A172 (cell line): ENCODE measurements at places on chromosomes 6 and 20. TPM values are rescaled to one million over a fixed set of nuclear protein-coding genes. Genes with fewer than 3 reads are reported as not detected.

- no peak for DNase-seq
Measured at GRCh38 chr6:53162606-53163005, 14.0 kb upstream of the GCM1 start.

GRCh38 chr6:24720131-24720603 lies 1.2 kb upstream of the C6orf62 start:
- peak; percentile 21 for DNase-seq

DNA sequence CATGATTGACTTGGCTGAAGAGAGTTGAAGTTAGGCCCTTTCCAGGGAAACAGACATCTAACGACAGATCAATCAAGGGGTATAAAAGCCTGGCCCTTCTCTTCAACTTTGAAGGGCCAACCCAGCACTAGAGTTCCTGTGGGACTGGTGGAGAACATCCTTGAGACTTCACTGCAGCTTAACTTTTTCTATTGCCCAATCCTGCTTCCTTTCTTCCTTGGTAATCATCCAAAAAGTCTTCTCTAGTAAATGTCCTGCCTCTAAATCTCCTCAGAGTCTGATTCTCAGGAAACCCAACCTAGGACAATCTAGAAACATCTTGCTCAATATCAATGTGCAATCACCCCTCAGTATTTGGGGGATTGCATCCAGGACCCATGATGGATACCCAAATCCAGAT lies 1.9 kb downstream of the MKKS start:
- DNase-seq, result no peak

CLPSL1 gene
- total RNA-seq, result not detected in 2 replicates

GRCh38 chr6:150907383-150907782 lies 41.9 kb downstream of the MTHFD1L start:
- no peak for DNase-seq

- no peak for DNase-seq
Measured at GRCh38 chr6:151057061-151057460, 182.7 kb upstream of the AKAP12 start.

- peak; percentile 13 for DNase-seq
Measured at GRCh38 chr20:13765299-13765698, 19.4 kb downstream of the ESF1 start.

- no peak for DNase-seq
Measured at GRCh38 chr6:150090328-150090727, 21.4 kb upstream of the ULBP3 start.

SCGN gene
- total RNA-seq, result not detected in 2 replicates

GRCh38 chr6:11784341-11784740 lies 5.7 kb upstream of the ADTRP start:
- no peak for DNase-seq

- no peak for DNase-seq
Measured at GRCh38 chr20:58665606-58666005, 14.5 kb downstream of the STX16 start.

GRCh38 chr6:24408719-24409410 lies 6.1 kb downstream of the MRS2 start:
- DNase-seq, result no peak

OLIG3 gene
- total RNA-seq, result not detected in 2 replicates

- peak; percentile 35 for DNase-seq
Measured at GRCh38 chr20:48722737-48723191, 105.0 kb downstream of the PREX1 start.
